Fibroblast of skin of back (primary cell): ENCODE measurements at places on chromosomes 13 and 19.
A peak's percentile ranks its signal among the peaks of the same experiment; 100 is the strongest.

- DNase-seq, result peak; percentile 88
Observed at GRCh38 chr13:106230450-106230849, 305.0 kb downstream of the EFNB2 start.

- no peak for DNase-seq
Observed at GRCh38 chr19:19276851-19277250, 3.8 kb upstream of the TM6SF2 start.

DNA sequence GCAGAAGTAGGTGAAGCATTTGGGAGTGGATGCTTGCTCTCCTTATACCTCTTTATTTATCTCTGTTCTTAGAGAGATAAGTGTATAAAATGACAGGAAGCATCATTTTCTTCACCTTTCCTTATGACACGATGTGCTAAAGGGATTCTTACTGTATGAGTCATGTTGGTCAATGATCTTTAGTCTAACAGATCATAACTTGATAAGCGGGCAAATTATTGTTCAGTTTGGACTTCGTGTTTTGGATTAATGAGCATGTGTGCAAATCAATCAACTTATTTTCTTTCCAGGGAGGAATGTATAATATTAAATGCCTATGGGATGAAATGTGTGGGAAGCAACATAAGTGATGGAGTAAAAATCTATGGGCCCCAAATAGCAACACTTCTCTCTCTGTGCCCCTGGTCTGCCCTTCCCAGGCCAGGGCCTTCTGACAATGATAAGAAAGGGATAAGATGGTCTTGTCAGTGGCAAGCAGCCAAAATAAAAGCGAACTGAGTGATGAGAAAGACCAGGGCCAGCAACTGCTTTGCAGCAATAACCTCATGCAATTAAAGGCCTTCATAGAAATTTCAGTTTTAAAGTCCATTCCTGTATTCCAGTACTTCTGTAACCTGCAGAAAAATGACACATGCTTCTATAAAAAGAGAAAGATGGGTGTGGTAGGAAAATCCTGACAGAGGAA is 61.4 kb downstream of the SLC10A2 start:
- DNase-seq, result no peak

DNA sequence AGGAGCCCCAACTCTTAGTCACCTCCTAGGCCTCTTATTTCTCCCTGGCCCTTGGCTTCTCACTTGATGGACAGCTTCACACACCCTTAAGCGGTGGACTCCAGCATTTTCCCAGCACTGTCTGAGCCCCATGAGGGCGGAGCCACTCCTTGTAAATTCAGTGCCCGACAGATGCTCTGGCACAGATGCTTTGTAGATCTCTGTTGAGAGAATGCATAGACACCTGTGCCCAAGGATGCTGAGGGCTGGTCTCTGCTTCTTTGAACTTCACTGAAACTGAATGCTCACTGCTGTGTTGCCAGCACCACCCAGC is 3.3 kb downstream of the SYCN start:
- DNase-seq, result no peak

GRCh38 chr13:40940841-40941240 is 78.3 kb downstream of the ELF1 start:
- no peak for DNase-seq

- DNase-seq, result no peak
Observed at GRCh38 chr19:50827476-50827875, 3.9 kb upstream of the KLK1 start.

DNA sequence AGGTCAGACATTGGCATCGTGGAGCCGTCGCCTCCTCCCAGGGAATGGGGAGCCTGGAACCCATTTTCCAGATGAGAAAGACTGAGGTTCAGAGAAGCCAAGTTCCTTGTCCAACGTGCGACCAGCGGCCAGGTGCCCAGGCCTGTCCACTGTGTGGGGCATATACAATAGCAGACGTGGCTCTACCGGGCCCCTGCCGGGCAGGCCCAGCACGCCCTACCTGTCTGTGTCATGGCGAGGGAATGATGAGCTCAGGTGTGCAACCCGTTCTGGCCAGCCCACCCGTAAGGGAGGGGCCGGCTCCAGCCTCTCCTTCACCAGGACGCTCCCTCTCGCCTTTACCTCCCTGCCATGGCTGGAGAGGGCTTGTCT is 837 bp downstream of the GNA15 start:
- no peak for DNase-seq

DNA sequence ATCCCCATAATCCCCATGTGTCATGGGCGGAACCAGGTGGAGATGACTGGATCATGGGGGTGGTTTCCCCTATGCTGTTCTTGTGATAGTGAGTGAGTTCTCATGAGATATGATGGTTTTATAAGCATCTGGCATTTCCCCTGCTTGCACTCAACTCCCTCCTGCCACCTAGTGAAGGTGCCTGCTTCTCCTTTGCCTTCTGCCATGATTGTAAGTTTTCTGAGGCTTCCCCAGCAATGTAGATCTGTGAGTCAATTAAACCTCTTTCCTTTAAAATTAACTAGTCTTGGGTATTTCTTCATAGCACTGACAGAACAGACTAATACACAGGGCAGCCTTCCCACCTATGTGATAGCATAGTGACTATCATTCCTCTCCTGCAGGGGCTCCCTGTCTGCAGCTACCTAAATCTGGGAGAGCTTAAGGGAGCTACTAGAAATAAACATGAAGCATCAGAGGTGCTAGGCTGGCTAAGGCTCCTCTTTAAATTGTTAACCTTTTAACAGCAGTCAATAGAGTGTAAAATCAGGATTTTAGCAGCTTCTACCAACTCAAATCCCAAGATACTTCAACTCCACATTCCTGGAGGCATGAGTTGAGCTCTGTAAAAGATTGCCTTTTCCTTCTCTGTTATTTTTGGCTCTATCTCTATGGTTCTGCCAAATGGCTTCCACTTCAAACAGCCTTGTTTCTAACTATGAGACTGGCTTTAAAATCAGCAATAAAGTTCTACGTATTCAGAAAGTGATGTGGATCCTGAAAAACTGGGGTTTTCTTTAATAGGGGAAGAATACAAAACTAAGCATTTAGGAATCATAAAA is 112.3 kb downstream of the VWA8 start:
- DNase-seq, result peak; percentile 73

- DNase-seq, result peak; percentile 41
Observed at GRCh38 chr19:5934774-5935472, 20.9 kb downstream of the CAPS start.

- no peak for DNase-seq
Observed at GRCh38 chr19:30023330-30023729, 81.3 kb downstream of the URI1 start.

DNA sequence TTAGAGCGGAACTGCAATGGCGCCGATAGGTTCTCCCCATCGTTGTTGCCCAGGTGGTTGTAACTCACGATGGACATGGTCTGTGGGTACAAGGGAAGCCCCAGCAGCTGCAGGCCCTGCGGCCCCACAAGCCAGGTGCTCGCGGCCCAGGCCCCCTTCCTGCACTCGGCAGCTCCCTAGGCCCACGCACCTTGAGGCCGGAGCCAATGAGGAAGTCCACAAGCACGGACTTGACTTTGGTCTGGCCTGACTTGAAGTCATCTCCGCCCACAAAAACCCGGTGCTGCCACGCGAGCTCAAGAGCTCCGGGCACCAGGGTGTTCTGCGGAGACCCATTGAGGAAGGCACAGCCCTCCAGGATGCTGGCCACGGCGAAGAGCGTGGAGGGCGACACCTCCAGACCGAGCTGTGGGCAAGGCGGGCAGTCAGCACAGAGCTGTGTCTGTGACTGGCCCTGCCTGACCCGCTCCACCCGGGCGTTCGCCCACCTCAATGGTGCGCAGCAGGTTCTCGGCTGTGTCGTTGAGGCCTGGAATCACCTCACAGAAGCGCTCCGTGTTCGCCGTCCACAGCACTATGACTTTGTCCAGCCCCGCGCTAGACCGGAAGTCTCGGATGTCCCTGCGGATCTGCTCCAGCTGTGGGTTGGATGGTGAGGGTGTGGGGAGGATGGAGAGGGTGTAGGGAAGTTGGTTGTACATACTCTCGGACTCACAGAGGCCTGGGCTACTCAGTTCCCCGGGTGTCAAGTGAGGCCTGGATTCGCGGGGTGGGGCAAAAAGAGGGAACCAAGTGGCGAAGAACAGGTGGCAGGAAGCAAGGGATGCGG is 1.9 kb downstream of the ISYNA1 start:
- no peak for DNase-seq

DNA sequence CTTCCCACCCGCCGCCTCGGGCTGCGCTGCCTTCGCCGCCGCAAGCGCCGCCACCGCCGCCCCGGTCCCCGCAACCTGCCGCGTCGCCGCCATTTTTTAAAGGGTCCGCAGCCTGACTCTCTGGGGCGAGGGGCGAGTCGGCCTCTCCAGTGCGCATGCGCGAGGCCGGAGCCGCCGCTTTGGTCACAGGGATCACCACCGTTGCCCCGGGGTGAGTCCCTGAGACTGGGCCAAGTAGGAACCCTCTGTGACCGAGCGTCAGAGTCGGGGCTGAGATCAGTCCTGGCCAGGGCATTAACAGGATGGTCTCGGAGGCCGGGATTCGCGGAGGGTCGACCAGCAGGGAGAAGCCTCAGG is 42.6 kb downstream of the ZNF146 start:
- DNase-seq, result no peak

DNA sequence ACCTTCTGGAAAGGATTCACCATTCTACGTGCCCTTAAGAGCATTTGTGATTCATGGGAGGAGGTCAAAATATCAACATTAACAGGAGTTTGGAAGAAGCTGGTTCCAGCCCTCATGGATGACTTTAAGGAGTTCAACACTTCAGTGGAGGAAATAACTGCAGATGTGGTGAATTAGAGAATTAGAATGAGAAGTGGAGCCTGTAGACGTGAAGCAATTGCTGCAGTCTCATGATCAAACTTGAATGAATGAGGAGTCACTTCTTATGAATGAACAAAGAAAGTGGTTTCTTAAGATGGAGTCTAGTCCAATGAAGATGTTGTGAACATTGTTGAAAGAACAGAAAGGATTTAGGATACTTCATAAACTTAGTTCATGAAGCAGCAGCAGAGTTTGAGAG is 129.1 kb downstream of the TNFRSF19 start:
- no peak for DNase-seq

DNA sequence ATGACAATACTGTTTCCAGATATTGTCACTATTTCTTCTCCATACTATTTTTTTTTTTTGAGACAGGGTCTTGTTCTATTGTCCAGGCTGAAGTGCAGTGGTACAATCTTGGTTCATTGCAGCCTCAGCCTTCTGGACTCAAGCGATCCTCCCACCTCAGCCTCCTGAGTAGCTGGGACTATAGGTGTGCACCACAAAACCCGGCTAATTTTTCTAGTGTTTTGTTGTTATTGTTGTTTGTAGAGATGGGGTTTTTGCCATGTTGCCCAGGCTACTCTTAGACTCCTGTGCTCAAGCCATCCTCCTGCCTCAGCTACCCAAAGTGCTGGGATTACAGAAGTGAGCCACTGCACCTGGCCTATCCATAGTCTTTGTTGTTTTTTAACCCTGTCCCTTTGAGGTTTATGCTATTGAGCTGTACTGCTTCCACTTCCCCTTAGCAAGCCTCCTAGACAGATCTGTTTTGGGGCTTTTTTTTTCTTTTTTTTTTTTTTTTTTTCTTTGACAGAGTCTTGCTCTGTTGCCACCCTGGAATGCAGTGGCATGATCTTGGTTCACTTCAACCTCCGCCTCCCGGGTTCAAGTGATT is 27.6 kb upstream of the MAP3K10 start:
- no peak for DNase-seq

GRCh38 chr13:94218537-94218936 is 260.9 kb downstream of the DCT start:
- DNase-seq, result no peak
